ENCODE measurements at places on chromosomes 4 and X.
A peak's percentile ranks its signal among the peaks of the same experiment; 100 is the strongest.

GRCh38 chr4:99483636-99484035 lies 27.2 kb upstream of the C4orf17 start:
- no peaks in the 10 kb centered on the region for H3K27me3 ChIP-seq
- H3K36me3 ChIP-seq = no peaks in the 10 kb centered on the region
- H3K4me1 ChIP-seq = no peaks in the 10 kb centered on the region
- no peak overlapping the region for H3K4me3 ChIP-seq
- no peak overlapping the region for H3K27ac ChIP-seq

DNA sequence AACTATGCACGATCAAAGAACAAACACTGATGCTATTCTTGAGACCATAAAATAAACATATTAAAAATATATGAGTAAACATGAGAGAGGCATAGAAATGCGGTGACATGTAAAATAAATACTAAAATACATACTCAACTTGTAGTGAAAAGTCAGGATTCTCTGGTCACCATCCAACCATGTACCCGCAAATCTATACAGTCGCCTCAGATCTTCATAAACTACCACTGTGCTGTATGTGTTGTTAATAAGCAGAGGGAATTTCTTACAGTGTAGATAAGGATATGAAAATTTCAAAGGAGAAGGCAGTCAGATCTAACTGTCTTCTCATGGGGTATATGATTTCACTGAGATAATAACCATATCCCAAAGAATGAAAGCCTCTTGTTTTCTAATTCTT lies 67.8 kb upstream of the FAM47B start:
- no peak for DNase-seq
- H3K36me3 ChIP-seq = no peaks in the 10 kb centered on the region
- H3K4me1 ChIP-seq = no peaks in the 10 kb centered on the region
- H3K27ac ChIP-seq = no peak overlapping the region

DNA sequence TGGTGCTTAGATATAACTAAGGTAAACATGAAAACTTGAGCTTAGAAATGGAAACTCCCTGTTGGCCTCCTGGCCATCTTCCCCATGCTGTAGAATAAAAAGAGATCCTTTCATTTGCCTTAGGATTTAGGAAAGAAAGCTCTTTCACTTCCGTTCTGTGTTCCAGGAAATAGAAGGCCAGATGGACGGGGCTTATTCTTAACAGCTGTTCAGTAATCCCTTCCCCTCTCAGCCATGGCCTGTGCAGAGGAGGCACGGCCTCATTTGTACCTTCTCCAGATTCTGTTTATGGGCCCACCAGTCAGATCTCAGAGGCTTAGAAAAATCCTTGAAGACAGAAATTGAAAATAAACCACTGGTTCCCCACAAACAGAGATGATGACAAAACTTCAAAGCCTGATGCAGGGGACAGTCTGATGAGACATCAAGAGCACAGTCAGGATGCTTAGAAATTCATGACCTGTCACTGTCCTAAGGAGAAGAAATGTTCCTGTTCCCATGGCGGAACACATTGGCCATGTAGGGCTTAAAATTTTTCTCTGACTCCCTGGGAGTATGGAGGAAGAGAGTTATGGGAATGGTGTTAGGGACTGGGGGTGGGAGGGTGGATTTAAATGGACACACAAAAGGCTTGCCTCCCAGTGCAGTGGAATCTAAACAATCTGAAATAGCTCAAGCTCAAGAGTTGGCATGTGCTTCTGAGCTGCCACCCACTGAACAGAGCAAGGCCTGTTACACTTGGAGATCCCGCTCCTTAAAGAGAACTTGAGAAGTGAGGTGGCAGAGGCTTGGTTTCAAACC lies 188.8 kb downstream of the SOWAHB start:
- H3K4me1 ChIP-seq = peaks cover 16% of the 10 kb centered on the region
- peaks cover 27% of the 10 kb centered on the region for H3K36me3 ChIP-seq
- H3K27ac ChIP-seq = no peak overlapping the region

- no peak for DNase-seq
- no peaks in the 10 kb centered on the region for H3K4me1 ChIP-seq
- H3K27me3 ChIP-seq = no peaks in the 10 kb centered on the region
- no peaks in the 10 kb centered on the region for H3K36me3 ChIP-seq
- H3K4me3 ChIP-seq = no peak within 1 kb of the TSS
Measured at GRCh38 chrX:103276581-103277002, at the start of gene TCEAL5. Gene TCEAL5, minus strand, starts transcription at chrX:103276750. Its CDS starts 2,187 bp downstream, at chrX:103274563.

DNA sequence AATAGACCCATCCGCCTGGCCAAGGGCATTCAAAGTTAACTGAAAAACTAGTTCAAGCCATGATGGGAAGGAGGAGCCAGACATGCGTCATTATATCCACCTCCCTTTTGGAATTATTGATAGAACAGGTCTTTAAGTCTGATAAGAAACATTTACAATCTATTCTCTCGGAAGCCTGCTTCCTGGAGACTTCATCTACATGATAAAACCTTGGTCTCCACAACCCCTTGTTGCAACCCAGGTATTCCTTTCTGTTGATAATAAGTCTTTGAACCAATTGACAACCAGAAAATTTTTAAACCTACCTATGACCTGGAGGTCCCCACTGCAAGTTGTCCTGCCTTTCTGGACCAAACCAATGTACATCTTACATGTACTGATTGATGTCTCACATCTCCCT lies 451.3 kb downstream of the NAF1 start:
- H3K27me3 ChIP-seq = no peaks in the 10 kb centered on the region
- H3K4me3 ChIP-seq = no peak overlapping the region
- no peaks in the 10 kb centered on the region for H3K4me1 ChIP-seq
- H3K36me3 ChIP-seq = no peaks in the 10 kb centered on the region

DNA sequence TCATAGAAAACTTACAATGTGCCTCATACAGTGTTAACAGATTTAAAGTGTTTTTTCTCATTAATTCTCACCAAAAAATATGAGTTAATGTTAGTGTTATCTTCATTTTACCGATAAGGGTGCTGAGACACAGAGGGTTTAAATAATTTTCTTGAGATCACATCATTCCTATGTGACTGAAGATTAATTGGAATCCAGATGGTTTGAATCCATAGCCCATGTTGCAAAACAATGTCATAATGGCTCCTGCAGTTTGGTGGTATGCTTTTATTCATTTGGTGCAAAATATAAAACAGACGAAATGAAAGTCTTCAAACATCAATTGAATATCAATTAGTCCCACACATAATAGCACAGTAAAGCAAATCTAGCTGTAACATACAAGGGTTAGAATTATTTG lies 512.2 kb downstream of the FSTL5 start:
- no peak overlapping the region for H3K4me3 ChIP-seq
- no peaks in the 10 kb centered on the region for H3K4me1 ChIP-seq
- H3K27me3 ChIP-seq = no peaks in the 10 kb centered on the region

GRCh38 chrX:119036107-119037029 lies 36.4 kb upstream of the CT47C1 start:
- no peak overlapping the region for H3K4me3 ChIP-seq
- DNase-seq = no peak
- no peaks in the 10 kb centered on the region for H3K4me1 ChIP-seq
- no peaks in the 10 kb centered on the region for H3K27me3 ChIP-seq
- no peak overlapping the region for H3K27ac ChIP-seq

DNA sequence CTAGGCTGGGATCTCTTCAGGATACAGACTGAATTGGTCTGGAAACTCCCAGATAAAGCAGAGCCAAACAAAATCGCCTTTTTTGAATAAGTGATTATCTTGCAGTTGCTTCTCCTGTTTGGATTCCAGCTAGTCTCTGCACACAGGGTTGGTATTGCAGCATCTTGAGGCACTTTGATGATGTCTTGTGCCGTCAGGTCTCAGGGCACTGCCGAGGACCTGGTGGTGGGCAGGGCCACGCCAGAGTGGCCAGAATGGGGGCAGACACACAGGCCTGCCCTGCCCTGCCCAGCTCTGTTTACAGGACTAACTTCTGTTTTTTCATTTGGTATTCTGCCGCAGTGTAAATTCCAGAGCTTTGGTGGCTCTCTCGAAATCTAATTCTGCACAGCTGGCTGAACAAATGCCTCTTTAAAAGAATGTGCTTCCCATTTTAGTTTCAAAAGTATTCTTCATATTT lies 276.1 kb downstream of the NR3C2 start:
- no peak overlapping the region for H3K27ac ChIP-seq
- H3K4me3 ChIP-seq = no peak overlapping the region
- H3K27me3 ChIP-seq = no peaks in the 10 kb centered on the region
- DNase-seq = peak; percentile 60
- H3K4me1 ChIP-seq = peaks cover 5% of the 10 kb centered on the region

- no peak overlapping the region for H3K4me3 ChIP-seq
- no peaks in the 10 kb centered on the region for H3K36me3 ChIP-seq
- no peaks in the 10 kb centered on the region for H3K27me3 ChIP-seq
- H3K4me1 ChIP-seq = no peaks in the 10 kb centered on the region
- no peak overlapping the region for H3K27ac ChIP-seq
Measured at GRCh38 chr4:138266948-138267347, 24.8 kb upstream of the SLC7A11 start.

DNA sequence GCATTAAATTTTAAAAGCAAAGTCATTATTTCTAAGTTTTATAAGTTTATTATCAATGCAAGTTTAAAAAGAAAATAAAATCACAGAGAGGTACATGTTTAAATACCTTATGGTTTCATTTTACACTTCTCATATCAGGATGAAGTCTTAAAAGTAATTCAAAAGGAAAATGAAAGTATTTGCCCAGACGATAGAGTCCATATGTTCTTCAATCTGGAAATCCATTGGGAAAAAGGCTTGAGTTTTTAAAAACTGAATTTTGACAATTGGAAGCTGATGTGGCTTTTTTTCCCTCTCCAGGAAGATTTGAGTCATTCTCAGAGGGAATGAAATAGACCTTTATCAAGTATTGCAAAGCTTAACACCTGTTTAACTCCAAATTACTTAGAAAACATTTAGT lies 37.1 kb downstream of the MAB21L2 start:
- H3K36me3 ChIP-seq = no peaks in the 10 kb centered on the region
- no peak overlapping the region for H3K27ac ChIP-seq
- DNase-seq = no peak

DNA sequence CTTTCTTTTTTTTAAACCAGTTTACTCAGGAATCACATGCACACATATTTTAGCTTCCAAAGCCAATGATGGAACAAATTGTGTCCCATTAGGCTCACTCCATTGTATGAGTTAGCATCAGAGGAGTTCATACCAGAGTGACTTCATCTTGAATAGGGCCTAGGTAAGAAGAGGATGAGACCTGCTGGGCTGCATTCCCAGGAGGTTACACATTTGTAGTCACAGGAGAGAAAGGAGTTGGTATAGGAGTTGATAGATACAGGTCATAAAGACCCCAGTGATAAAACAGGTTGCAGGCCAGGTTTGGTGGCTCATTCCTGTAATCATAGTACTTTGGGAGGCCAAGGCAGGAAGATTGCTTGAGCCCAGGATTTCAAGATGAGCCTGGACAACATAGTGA lies 9.3 kb downstream of the PDGFRA start:
- no peaks in the 10 kb centered on the region for H3K36me3 ChIP-seq
- H3K4me3 ChIP-seq = no peak overlapping the region
- no peaks in the 10 kb centered on the region for H3K4me1 ChIP-seq
- peak; percentile 92 for DNase-seq
- no peak overlapping the region for H3K27ac ChIP-seq

All from trophoblast cell (in vitro differentiated cells and primary cell).